ENCODE measurements at places on chromosomes 2 and 18.

DNA sequence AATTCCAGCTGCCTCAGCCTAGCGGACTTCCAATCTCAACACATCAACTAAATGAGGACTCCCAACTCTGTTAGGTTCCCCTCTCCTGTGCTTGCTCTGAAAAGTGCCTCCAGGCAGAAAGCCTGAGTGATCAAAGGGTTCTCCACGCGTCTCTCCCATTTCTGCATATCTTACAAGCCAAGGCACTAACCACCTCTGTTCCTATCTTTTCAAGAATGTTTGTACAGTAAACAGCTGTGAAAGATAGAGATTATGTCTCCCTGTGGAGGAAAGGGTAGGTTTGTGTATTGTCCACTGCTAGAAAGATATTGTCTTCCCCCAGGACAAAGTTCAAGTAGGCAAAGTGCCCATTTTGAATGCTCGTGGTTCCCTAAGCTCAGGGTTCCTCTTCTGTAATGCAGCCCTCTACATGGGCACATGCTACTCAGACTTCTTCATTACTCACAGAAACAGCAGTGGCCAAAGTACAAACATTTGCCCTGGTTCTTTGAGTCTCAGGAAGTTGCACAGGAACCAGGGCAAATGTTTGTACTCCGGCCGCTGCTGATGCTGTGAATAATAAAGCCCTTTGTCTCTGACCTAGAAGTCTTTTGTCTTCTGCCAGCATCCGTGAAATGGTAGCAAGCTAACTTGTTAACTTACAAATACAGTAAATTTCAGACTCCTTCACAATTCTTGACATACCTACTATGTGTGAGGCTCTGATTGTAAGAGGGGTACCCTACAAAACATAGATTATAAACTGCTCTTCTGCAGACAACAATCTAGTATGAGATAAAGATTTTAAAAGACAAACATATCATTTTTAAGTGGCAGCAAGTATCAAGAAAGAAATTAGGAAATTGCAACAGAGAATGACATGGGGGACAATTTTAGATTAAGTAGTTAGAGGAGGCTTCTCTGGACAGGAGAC, 44.5 kb downstream of the PKDCC start:
- no peak for DNase-seq

DNA sequence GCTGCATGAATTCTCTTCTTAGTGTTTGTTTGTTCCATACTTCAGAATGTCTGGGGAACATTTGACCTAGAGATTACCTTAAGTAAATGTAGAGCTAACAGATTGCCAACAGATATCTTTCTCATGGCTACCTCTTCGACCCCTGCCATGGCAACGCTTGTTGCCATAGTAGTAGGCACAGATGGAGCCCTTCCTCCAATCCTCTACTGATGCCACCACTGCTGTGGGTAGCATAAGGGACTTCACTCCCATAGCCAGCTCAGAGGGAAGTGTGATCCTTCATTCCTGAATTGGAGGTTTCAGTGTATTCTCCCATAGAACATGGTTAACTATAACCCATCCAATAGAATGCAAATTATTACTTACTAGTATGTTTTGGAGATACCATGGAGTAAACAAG, 543.6 kb upstream of the NRP2 start:
- DNase-seq, result no peak

DNA sequence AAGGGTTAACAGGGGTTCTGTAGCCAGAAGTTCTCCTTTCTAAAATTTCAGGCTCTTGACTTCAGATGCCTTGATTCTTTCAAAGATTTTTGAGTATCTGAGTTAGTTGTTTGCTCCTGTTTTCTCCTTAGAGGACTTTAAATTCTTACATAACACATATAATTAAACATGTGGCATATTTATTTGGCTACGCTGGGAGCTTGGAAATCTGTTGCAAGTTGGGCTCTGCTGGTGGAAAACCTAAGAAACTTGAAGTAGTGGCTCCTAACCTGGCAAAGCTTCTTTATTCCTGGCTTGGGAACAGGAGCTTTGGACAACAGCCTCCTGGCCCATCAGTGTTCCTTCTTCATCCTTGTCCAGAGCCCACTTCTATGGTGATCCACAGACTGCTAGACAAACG, 72.6 kb downstream of the VIT start:
- DNase-seq, result no peak

DNA sequence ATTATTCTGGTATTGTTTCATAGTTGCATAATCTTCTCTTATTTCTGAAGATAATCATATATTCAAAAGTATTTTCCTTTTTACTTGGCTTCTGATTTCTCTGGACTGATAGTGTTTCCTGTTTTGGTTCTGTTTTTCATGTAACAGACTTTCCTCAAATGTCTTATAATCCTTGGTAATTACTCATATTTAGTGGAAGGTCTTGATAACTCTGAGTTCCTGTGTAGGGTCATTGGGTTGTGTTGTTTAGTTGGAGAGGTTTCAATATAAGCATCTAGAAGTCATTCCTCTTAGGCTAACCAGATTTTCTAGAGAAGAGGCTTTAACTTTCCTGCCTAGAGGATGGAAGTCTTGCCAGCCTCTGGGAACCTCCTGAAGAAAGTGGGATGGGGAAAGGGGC, 23.8 kb downstream of the MFSD6 start:
- DNase-seq, result peak; percentile 32

DNA sequence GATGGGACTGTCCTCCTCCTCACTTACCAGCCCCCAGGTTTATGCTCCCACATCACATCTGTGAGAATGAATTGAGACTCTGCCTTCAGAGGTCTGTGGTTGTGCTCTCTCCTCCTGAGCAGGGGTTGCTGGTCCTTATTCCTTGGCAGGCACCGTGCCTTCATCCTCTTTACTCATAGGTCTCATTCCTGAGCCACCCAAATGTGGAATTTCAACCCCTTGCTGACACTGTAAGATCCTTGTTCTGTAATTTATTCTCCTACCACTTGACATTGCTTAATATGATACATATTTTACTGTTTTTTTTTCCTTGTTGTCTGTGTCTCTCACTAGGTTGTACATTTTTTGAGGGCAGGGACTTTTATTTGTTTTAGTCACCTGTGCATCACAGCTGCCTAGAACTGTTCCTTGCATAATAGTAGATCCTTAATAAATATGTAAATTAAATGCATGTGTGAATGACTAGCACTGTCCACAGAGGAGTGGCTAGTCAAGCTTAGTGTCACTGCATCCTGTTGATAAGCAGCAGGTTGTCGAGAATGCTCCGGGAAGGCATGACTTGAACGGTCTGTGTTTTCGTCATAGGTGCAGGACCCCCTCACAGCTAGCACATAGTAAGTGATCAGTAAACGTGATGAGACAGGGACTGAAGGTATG, 180.6 kb downstream of the ZNF407 start:
- peak; percentile 41 for DNase-seq

DNA sequence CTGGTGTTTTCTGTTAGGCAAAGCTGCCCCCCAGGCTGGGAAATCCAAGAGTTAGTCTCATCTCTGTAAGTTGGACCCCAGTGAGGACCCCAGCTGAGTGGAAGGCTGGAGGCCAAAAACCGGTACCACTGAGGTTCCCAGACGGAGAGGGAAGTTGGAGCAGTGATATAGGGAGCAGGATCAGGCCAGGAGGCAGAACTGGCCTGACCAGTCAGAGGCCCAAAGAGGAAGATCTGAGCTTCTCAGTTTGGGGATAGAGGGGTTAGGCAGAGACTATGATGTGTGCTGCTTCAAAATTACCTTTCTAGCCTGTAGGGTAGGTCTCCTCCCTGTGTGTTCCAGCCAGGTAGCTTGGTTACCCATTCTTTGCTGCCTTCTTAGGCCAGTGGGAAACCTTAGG, 4.6 kb upstream of the RNF181 start:
- DNase-seq, result no peak

DNA sequence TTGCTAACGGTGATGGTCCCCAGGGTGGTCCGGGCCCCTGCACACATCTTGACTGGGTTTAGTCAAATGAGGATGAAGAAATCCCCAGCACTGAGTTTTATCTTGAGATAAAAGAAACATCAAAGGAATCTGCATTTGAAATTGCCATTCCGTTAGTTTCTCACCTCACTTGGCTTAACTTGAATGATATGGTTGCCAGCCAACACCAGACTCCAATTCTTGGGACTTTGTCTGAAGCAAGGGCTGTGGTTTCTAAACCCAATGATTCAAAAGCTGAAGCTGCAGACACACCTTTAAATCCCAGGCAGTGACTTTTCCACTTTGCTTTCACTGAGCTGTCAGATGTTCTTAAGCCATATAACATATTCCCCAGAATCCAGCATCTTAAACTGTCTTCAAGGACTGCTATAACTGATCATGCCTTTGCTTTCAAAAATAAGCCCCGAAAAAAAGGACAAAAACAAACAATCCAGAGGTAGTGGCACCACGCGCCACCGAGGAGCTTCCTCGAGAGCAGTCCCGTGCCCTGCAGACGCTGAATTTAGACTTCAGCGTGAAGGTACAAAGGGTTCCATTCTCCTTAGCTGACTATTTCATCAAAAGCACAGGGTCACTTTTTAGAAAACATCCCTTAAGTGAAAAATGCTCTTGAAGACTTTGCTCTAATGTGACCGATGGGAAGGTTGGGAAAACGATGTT, 189.3 kb downstream of the HDAC4 start:
- no peak for DNase-seq

DNA sequence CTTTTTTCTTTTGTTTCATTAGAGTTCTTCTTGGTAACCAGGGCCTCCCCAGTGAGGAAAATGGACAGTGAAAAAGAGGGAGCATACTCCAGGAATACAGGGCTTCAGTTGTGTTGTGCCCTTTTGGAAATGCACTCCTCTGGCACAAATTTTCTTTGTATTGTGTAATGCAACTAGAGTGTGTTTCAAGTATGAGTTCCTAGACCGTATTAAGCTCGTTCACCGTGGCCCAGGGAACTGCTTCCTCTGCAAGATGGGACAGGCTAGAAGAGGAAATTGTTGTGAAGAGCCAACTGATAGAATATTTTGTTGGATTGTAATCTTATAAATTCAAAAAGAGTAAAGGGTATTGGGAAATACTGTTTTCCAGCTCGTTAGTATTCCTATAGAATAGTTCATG, 137.2 kb upstream of the TTC39C start:
- DNase-seq, result no peak

GRCh38 chr2:168180914-168181313, 66.5 kb downstream of the STK39 start:
- DNase-seq, result no peak

DNA sequence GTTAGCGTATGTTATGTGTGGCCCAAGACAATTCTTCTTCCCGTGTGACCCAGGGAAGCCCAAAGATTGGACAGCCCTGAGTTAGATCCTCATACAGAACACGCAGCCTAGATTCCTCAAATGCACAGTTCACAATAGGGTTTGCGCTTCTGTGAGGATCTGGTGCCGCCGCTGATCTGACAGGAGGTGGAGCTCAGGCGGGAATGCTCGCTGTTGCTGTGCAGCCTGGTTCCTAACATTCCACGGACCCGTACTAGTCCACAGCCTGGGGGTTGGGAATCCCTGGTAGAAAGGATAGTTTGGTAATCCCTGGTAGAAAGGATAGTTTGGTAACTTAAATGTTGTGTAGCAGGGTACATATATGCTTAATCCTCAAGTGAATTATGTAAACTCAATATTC, 27.0 kb downstream of the MAPRE3 start:
- DNase-seq, result no peak

DNA sequence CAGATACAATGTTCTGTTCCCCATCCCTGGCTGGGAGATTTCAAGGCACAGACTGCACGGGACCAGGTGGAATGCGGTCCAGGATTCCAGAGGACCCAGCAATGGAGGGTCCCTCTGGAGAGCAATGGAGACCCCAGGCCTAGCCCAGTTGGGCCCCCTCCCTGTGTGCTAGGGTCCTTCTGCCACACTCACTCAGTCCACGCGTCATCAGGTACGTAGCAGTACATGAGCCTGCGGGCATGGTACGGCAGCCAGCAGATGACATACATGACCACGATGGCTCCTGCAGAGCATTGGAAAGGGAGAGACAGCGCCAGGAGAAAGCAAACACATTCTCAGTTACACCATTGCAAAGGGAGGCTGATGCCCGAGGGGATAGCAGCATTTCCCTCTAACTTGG, 10.1 kb downstream of the NTSR2 start:
- no peak for DNase-seq

GRCh38 chr2:26772064-26773001, 8.2 kb downstream of the SLC35F6 start:
- DNase-seq, result peak; percentile 59

- no peak for DNase-seq
These were observed 123.6 kb upstream of the CDCA7 start for GRCh38 chr2:173231042-173231441.

DNA sequence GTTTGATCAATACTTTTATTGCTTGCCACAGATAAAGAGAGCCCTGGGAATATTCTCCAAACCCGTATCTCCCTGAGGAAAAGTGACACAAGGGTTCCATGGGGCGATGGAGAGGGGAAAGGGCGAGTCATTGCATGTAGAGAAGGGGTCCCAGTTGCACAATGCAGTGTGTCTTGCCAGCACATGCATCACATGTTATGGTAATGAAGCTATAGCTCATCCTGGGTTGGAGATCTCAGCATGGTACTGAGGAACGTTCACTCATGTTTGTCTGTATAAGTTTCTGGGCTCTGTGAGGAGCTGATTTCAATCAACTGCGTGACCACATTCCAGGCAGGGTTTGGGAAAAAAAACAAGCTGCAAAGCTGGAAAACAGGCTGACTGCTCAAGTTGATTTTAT, 220.7 kb upstream of the MC4R start:
- DNase-seq, result no peak

- no peak for DNase-seq
These were observed 132.1 kb downstream of the MSH2 start for GRCh38 chr2:47535073-47535472.

- DNase-seq, result no peak
These were observed 69.3 kb downstream of the LBH start for GRCh38 chr2:30300456-30301221.

GRCh38 chr2:224650815-224651439, 65.2 kb downstream of the CCDC195 start:
- peak; percentile 21 for DNase-seq

DNA sequence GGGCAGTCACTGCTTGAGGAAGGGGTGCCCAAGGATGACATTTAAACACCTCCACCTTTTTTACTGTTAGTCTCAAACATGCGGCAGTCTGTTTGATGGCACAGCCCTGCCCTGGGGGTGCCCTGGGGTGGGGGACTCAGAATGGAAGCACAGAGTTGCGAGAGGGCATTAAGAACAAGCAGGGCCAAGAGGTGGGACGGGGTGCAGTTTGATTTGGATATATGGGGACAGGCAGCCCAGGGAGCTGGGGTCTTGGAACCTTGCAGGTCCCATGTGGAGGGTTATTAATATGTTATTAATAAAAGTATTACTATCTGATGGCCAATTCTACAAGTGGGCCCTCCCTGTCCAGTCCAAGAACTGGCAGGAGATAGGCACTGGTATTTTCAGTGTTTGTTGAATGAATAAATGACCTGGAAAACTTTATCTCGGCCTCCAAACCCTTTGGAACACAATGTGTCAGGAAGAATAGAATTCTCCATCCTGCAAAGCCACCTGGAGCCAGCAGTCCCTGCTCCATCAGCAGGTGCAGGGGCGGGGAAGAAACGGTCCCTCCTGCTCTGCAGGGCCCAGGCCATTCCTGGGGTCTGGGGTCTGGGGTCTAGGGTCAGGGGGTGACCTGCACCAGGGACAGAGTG, 25.2 kb downstream of the SDC1 start:
- DNase-seq, result no peak

Data from hematopoietic multipotent progenitor cell (in vitro differentiated cells).